ENCODE measurements at places on chromosomes 5 and 9.
A peak's percentile ranks its signal among the peaks of the same experiment; 100 is the strongest.

DNA sequence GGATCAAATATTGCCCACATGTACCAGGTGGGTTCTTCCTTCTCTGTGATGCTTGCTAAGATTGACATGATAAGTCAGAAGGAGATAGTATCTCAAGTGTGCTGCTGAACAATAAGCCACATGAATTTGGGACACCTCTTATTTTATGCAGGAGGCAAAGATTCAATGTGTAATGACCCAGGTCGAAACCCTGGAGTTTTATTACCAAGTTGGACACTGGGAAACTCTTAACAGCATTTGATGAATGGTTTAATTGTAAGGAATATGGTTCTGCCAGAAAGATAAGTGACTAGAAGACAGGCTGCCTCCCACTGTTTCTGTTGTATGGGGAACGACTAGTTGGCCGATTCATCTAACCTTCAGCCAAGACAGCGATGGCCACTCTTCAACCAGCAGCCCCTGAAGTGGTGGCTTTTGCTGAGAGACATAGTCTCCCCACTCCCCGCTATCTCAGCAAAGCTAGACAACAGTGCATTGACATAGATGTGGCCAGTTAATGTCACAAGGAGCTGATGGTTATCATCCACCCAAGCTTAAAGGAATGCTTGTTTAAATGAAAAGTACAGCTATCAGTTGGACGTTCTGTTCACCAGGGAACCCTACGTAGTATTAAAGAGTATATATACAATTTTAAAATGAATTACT lies 407.7 kb downstream of the KDM4C start:
- DNase-seq = no peak

DNA sequence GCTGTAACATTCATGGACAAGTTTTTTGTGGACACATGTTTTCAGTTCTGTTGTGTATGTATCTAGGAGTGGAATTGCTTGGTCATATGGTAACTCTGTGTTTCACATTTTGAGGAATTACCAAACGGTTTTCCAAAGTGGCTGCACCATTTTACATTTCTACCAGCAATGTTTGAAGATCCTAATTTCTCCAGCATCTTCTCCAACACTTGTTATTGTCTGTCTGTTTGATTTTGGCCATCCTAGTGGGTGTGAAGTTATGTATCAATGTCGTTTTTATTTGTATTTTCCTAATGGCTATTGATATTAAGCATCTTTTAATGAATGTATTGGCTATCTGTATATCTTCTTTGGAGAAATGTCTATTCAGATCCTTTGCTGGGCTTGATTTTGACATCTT lies 6.9 kb downstream of the TMEFF1 start:
- DNase-seq = no peak

GRCh38 chr9:32069169-32069813 lies 315.2 kb upstream of the ACO1 start:
- no peak for DNase-seq

GRCh38 chr5:90802474-90803317 lies 244.1 kb downstream of the ADGRV1 start:
- DNase-seq = peak; percentile 23

DNA sequence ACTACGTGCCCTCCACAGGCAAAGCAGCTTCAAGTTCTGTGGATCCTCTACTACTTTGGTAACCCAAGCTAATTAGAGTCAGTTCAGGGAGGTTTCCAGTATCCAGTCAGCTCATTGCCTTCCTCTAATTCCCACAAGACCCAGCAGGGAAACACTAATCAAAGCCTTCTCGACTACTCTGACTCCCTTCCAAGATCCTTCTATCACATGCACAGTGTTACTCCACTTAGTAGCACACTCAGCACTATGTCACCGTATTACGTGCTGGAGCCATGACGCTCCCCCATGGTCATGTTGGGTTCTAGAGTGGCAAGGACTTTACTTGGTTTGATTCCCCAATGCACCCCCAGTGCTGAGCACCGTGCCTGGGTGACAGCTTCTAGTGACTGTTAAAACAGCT lies 53.0 kb downstream of the DCP2 start:
- peak; percentile 45 for DNase-seq
